Progenitor cell of endocrine pancreas (in vitro differentiated cells): ENCODE measurements at places on chromosomes 1 and 21.
A peak's percentile ranks its signal among the peaks of the same experiment; 100 is the strongest.

GRCh38 chr1:46342084-46342656 is 1.6 kb downstream of the NSUN4 start:
- peak overlapping the region; percentile 100 for H3K4me3 ChIP-seq
- H3K27ac ChIP-seq: peak overlapping the region; percentile 99
- DNase-seq: no peak

- H3K27me3 ChIP-seq: peaks cover 9% of the 10 kb centered on the region
- DNase-seq: no peak
- no peak overlapping the region for H3K4me3 ChIP-seq
- no peaks in the 10 kb centered on the region for H3K4me1 ChIP-seq
- no peaks in the 10 kb centered on the region for H3K36me3 ChIP-seq
- no peak overlapping the region for H3K27ac ChIP-seq
These were observed 28.9 kb upstream of the RUNX1 start for GRCh38 chr21:35077975-35078374.

DNA sequence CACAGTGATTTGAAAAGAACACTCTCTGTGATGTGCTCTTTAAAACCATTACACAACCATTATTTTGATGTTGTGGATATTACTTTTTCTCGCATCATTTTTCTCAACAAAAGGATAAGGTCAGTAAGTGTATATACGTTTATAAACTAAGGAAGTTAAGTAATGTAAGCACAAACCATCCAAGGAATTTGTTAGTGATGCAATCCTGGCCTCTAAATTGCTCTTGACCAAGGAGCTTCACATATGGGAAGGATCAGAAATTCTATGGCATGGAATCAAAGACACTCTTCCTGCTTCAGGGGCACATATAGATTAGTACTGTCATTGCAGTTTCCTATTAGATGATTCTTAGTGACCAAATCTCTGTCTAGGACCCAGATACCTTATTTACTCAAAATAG is 3.6 kb upstream of the PPP2R5A start:
- peaks cover 9% of the 10 kb centered on the region for H3K4me1 ChIP-seq
- H3K27me3 ChIP-seq: no peaks in the 10 kb centered on the region

GRCh38 chr1:29676496-29676895 is 440.2 kb downstream of the PTPRU start:
- H3K27ac ChIP-seq: no peak overlapping the region
- no peaks in the 10 kb centered on the region for H3K36me3 ChIP-seq
- no peak for DNase-seq
- H3K4me1 ChIP-seq: peaks cover 2% of the 10 kb centered on the region
